HT1080 (cell line): ENCODE measurements at places on chromosomes 12 and 14. TPM values are rescaled to one million over a fixed set of nuclear protein-coding genes. Genes with fewer than 3 reads are reported as not detected.

Gene ENDOU
- not detected in 2 replicates for total RNA-seq

DNA sequence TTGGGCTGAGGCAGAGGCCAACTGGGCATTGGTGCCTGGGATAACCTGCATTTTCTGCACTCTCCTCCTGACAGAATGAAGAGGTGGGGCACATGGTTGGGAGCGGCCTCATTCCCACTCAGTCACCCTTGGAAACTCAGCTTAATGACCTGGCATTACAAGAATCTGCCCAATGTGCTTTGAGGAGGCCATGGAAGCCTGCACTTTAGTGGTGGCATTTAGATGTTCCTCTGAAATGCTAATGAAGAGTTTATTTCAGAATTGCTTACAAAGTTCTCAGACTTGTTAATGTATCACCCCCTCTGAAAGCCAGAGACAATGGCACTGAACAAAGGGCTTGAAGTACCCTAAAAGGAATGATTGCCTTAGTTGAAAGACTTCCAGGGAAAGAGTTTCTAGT, 71.4 kb upstream of the PARP11 start:
- DNase-seq, result no peak

GRCh38 chr12:108779998-108780688, 48.8 kb upstream of the CORO1C start:
- DNase-seq, result no peak

DNA sequence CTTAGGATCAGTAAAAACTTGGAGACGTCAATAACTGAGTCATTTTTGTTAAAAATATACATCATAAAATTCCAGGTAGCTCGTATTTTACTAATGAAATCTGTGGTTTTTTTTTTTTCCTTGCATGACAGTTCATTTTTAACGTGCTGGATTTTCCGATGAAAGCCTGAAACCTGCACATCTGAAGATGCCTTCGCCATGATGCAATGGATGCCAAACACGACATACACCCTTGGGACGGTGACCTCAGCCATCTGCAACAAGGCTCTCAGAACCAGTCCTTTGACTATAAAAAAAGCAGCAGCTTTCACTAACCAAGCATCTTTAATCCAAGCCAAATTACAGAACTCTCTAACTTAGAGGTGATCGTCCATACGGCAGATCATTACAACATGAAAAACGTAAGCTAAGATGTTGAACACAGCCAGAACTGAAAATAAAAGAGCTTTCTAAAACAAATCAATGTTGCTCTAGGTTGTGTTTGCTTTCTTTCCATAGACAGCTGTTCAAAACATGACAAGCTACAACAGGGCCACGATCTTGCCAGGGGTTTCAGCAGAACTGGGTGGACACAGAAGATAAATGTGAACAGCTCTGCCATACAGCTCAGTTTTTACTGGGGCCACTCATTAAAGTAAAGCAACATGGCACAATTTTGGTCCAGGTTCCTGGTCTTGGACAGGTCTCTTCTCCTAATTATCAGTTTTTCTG, 7.8 kb downstream of the NIN start:
- no peak for DNase-seq

GRCh38 chr12:13088496-13088895, 15.0 kb downstream of the GSG1 start:
- no peak for DNase-seq

Gene NRL
- total RNA-seq, result 1.3 and 4.4 TPM in 2 replicates

GRCh38 chr14:70807898-70808415, 1.4 kb downstream of the MAP3K9 start:
- no peak for DNase-seq

DNA sequence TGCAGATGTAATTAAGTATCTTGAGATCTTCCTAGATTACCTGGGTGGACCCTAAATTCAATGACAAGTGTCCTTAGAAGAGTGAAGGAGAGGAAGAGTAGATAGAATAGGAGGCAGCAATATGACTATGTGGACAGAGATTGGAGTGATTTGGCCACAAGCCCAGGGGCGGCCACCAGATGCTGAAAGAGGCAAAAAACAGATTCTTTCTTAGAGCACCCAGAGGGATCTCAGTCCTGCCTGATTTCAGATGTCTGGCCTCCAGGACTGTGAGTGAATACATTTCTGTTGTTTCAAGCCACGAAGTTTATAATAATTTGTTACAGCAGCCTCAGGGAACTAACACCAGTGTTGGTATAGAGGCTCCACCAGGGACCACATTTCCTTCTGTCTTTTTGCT, 67.3 kb downstream of the DACT1 start:
- DNase-seq, result no peak

GRCh38 chr12:57836442-57837375, 9.8 kb downstream of the CTDSP2 start:
- peak; percentile 79 for DNase-seq

Gene CNTN1
- total RNA-seq, result 0.08 and 0.20 TPM in 2 replicates

DNA sequence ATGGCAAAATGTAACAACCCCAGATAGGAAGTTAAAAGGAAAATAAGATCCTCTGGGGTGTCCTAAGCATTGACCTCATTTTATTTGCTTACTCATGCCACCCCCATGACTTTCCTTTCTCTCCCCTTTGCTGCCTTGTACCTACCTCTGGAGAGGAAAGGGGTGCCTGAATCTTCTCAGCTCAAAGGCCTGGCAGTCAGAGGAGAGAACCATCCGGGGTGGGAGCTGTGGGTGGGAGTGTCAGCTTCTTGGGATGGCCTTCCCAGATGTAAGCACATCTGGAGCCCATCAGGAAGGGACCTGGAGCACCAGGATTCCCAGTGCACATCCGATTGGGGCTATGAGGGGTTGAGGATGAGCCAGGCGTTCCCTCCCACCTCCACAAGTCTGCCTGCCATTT, 5.2 kb upstream of the ITGA5 start:
- DNase-seq, result no peak

- no peak for DNase-seq
Observed at GRCh38 chr14:77584809-77585208, 31.6 kb downstream of the SPTLC2 start.
